ENCODE measurements at places on chromosomes 7 and 10.

DNA sequence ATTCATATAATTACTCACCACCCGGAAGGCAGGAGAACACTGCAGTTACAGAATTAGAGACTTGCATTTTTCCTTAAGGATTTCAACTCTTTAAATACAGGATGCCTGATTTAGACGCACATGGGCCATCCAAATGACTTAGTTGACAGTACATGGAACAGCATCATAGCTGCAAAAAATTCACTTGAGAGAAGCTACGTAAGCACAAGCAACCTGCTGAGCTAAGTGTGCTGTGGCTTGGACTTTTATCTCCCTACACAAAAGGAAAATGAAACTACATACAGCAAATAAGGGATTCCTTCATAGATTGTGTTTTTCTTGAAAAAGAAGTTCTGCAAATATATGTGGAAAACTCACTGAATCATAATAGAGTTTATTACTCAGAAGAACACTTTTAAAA lies 152.6 kb downstream of the POU6F2 start:
- H3K27me3 ChIP-seq = no peaks in the 10 kb centered on the region
- H3K27ac ChIP-seq = no peak overlapping the region
- no peaks in the 10 kb centered on the region for H3K4me1 ChIP-seq
- no peak for DNase-seq
- H3K4me3 ChIP-seq = no peak overlapping the region
- no peaks in the 10 kb centered on the region for H3K36me3 ChIP-seq

- H3K27me3 ChIP-seq = no peaks in the 10 kb centered on the region
- no peaks in the 10 kb centered on the region for H3K36me3 ChIP-seq
Measured at GRCh38 chr7:49001610-49002033, 77.3 kb downstream of the CDC14C start.

DNA sequence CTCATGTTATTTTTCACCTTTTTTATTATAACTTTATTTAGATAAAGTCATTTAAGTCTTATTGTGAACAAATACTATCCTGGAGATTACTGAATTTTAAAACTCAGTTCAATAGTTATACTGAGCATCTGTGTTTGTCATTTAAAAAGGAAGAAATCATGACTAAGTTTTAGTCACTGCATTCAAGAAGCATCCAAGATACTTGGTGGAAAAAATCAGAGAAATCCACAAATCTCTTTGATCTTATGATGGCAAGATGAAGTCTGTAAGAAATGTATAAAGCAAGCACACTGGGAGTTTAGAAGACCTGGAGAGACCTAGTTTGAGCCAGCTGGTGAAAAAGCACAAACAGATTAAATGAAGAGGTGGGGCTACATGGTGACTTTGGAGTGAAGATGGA lies 529.8 kb upstream of the IGFBP3 start:
- no peak overlapping the region for H3K4me3 ChIP-seq
- no peaks in the 10 kb centered on the region for H3K36me3 ChIP-seq
- no peaks in the 10 kb centered on the region for H3K4me1 ChIP-seq
- H3K27ac ChIP-seq = no peak overlapping the region
- H3K27me3 ChIP-seq = no peaks in the 10 kb centered on the region
- no peak for DNase-seq

GRCh38 chr7:28096713-28097112 lies 83.9 kb downstream of the JAZF1 start:
- H3K4me1 ChIP-seq = no peaks in the 10 kb centered on the region
- no peaks in the 10 kb centered on the region for H3K36me3 ChIP-seq
- H3K27ac ChIP-seq = no peak overlapping the region
- DNase-seq = peak; percentile 79

GRCh38 chr7:28615091-28615490 lies 202.8 kb downstream of the CREB5 start:
- H3K36me3 ChIP-seq = no peaks in the 10 kb centered on the region
- no peaks in the 10 kb centered on the region for H3K27me3 ChIP-seq
- no peak overlapping the region for H3K27ac ChIP-seq
- no peak overlapping the region for H3K4me3 ChIP-seq
- DNase-seq = no peak

GRCh38 chr10:34474009-34474376 lies 341.1 kb downstream of the PARD3 start:
- peaks cover 5% of the 10 kb centered on the region for H3K36me3 ChIP-seq
- no peak overlapping the region for H3K27ac ChIP-seq
- H3K4me1 ChIP-seq = no peaks in the 10 kb centered on the region
- no peak for DNase-seq
- no peak overlapping the region for H3K4me3 ChIP-seq

DNA sequence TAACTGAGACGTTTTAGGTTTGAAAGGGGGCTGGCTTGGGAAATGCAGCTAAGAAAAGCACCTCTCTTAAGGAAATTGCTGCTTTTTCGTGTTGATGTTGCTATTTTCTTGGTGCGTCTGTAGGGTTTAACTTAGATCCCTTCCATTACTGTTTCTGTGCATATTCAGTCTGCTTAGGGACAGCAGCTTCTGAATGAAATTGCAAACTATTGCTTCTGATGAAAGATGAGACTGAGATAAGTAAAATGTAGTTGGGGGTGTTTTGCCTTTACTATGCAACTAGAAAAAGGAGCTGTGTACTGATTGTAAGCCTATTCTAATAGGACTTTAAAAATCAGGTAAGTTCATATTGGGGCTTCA lies 772 bp downstream of the HDAC9 start:
- H3K4me1 ChIP-seq = peaks cover 24% of the 10 kb centered on the region
- H3K27ac ChIP-seq = peak overlapping the region; percentile 82
- H3K27me3 ChIP-seq = no peaks in the 10 kb centered on the region
- H3K36me3 ChIP-seq = no peaks in the 10 kb centered on the region
- H3K4me3 ChIP-seq = peak overlapping the region; percentile 47

GRCh38 chr10:99279626-99280111 lies 44.0 kb upstream of the HPSE2 start:
- H3K27me3 ChIP-seq = no peaks in the 10 kb centered on the region
- no peak for DNase-seq
- no peaks in the 10 kb centered on the region for H3K4me1 ChIP-seq
- no peaks in the 10 kb centered on the region for H3K36me3 ChIP-seq
- no peak overlapping the region for H3K4me3 ChIP-seq

- no peaks in the 10 kb centered on the region for H3K36me3 ChIP-seq
- no peak overlapping the region for H3K4me3 ChIP-seq
- no peak overlapping the region for H3K27ac ChIP-seq
- no peaks in the 10 kb centered on the region for H3K27me3 ChIP-seq
- no peaks in the 10 kb centered on the region for H3K4me1 ChIP-seq
Measured at GRCh38 chr10:75068523-75068922, 42.9 kb upstream of the SAMD8 start.

DNA sequence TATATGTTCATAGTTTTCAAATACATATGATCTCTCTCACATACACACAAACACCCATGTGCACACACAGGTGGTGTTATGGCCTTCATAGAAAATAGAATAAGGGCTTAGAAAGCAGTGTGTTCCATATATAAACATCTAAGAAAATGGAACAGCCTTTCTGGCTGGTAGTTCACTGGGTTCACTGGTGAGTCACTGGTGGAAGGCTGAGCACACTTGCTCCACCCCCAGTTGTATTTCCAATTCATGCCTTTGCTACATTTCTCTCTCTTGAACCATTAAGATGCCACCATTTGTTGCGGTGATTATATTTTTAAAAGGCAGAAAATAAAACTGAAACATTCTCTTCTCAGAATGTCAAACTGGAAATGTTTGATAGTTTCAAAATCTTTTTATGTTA lies 252.1 kb downstream of the GLI3 start:
- no peaks in the 10 kb centered on the region for H3K4me1 ChIP-seq
- no peak overlapping the region for H3K4me3 ChIP-seq
- no peaks in the 10 kb centered on the region for H3K36me3 ChIP-seq
- no peak overlapping the region for H3K27ac ChIP-seq

DNA sequence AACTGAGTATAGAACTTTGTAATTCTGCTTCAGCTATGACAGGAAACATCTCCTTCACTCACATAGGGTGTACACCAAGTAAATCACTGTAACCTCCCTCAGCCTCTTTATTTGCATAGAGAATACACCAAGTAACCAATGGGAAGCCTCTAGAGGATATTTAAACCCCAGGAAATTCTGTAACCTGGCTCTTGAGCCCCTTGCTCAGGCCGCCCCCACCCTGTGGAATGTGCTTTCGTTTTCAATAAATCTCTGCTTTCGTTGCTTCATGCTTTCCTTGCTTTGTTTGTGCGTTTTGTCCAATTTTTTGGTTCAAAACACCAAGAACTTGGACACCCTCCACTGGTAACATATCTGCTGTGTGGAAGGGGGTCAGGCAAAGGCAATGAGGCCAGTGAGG lies 60.2 kb downstream of the CLRN3 start:
- H3K36me3 ChIP-seq = no peaks in the 10 kb centered on the region
- H3K4me1 ChIP-seq = no peaks in the 10 kb centered on the region
- no peak overlapping the region for H3K27ac ChIP-seq
- peak; percentile 11 for DNase-seq

GRCh38 chr7:128831178-128831993 lies 1.2 kb downstream of the FLNC start:
- peak overlapping the region; percentile 93 for H3K27ac ChIP-seq
- no peaks in the 10 kb centered on the region for H3K27me3 ChIP-seq
- no peaks in the 10 kb centered on the region for H3K4me1 ChIP-seq
- H3K36me3 ChIP-seq = peaks cover 18% of the 10 kb centered on the region
- H3K4me3 ChIP-seq = peak overlapping the region; percentile 77

DNA sequence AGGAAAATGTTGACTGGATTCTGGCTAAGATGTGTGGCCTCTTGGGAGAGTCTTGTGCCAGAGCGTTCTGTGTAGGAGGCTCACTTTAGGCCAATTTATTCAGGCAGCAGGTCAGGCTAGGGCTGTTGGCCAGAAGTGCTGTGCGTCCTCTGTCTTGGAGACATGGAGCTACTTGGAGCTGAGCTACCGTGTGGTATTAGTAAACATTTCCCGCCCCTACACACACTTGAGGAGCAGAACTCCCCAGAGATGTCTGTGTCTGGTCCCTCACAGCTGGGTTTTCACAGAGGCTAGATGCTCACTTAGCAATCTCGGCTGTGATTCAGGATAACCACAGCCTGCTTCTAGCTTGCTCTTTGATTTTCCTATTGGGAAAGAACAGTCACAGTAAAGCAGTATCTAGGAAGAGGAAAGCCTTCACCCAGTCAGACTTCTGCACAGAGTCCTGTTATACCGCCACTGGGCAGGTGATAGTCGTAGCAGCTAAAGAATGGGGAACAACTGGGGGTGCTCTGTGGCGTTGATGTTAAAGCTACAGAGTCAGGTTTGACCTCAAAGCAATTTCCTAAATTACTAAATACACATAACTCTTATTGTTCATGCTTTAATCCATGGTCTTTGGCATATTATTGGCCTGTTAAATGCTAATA lies 86.7 kb downstream of the MDFIC start:
- H3K4me3 ChIP-seq = no peak overlapping the region
- H3K4me1 ChIP-seq = no peaks in the 10 kb centered on the region
- no peaks in the 10 kb centered on the region for H3K36me3 ChIP-seq
- H3K27me3 ChIP-seq = no peaks in the 10 kb centered on the region

GRCh38 chr7:156510966-156511365 lies 129.6 kb upstream of the RNF32 start:
- H3K4me3 ChIP-seq = no peak overlapping the region
- H3K36me3 ChIP-seq = no peaks in the 10 kb centered on the region
- no peak for DNase-seq

- H3K4me3 ChIP-seq = peak within 1 kb of the TSS; percentile 70
- peak within 1 kb of the TSS; percentile 100 for H3K27ac ChIP-seq
- H3K27me3 ChIP-seq = no peaks in the 10 kb centered on the region
- no peaks in the 10 kb centered on the region for H3K36me3 ChIP-seq
- no peaks in the 10 kb centered on the region for H3K4me1 ChIP-seq
- no peak for DNase-seq
Measured at GRCh38 chr10:86756511-86757112, at the start of gene BMPR1A. TSS of gene BMPR1A (plus strand) at chr10:86756619. CDS start at chr10:86876019, 119,400 bp downstream.

DNA sequence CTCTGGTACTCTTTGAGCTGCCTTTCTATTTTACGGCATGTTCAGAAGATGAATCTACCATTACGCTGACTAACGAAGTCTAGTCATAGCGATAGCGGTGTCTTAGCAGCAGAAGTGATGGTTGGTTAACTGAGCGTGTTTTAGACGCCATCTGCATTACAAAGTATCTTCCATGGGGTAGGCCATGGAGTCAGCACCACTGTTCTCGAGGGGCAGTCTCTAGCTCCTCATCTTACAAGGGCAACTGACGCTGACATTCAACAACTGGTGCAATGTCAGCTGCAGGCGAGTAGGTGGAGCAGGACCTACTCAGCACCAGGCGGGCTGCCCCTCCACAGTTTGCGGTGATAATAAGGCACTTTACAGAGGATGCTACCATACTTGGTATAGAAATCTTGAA lies 88.7 kb downstream of the ADARB2 start:
- H3K4me1 ChIP-seq = no peaks in the 10 kb centered on the region
- no peaks in the 10 kb centered on the region for H3K27me3 ChIP-seq
- no peak overlapping the region for H3K27ac ChIP-seq
- no peak for DNase-seq
- H3K36me3 ChIP-seq = no peaks in the 10 kb centered on the region

DNA sequence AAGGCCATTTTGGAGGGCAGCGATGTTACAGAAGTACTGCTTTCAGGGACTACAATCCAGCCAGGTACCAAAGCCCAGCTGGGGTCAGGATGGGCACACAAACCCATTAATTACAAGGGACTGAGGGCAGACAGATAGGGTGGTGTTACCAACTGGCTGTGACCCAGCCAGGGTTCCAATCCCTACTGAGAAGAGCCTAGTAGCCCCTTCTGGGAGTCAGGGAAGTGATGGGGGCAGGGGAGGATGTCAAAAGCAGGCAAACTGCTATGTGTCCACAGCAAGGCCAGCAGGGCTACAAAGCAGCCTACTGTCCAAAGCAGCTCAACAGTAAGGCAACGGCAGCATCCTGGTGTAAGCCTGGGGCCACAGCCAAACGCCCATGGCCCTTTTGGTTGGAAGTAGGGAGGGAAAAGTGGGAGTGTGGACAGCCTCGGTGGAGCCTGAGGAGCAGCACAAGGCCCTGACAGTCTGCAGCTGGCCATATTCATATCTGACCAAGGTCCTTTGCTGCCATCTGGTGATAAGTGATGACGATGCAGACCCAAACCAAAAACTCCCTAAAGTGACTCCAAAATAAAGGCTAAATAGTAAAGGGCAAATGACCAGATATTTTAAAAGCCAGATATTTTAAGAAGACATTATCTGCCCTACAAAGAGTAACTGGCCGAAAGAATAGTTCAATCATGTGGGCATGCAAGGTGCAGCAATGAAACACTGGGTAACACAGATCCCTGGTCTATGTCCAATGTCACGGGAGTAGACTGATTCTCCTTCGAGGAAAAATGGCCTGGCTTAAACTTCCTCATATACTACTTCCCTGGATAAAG lies 56.9 kb downstream of the XPNPEP1 start:
- H3K27me3 ChIP-seq = no peaks in the 10 kb centered on the region
- DNase-seq = peak; percentile 58

- DNase-seq = no peak
- H3K4me1 ChIP-seq = no peaks in the 10 kb centered on the region
- no peak overlapping the region for H3K27ac ChIP-seq
- H3K36me3 ChIP-seq = no peaks in the 10 kb centered on the region
- no peak overlapping the region for H3K4me3 ChIP-seq
Measured at GRCh38 chr7:116165717-116166116, 44.6 kb upstream of the TES start.
